ENCODE measurements at places on chromosomes 6 and 20. TPM values are rescaled to one million over a fixed set of nuclear protein-coding genes. Genes with fewer than 3 reads are reported as not detected.

GRCh38 chr20:17594443-17594842, 24.6 kb downstream of the DSTN start:
- no peak for DNase-seq
- H3K27me3 ChIP-seq = no peaks in the 10 kb centered on the region
- peak overlapping the region; percentile 72 for H3K4me3 ChIP-seq

SLC13A3 gene
- total RNA-seq = 7.9 TPM

RAB32 gene
- total RNA-seq = 19.1 TPM

GRCh38 chr6:128882991-128883611, at the start of gene LAMA2:
Gene LAMA2 (plus strand): TSS chr6:128883138. CDS start chr6:128883246, 108 bp downstream.
- peaks cover 28% of the 10 kb centered on the region for H3K27me3 ChIP-seq
- H3K4me3 ChIP-seq = peak within 1 kb of the TSS; percentile 90
- H3K36me3 ChIP-seq = peaks cover under 1% of the 10 kb centered on the region
- peaks cover 7% of the 10 kb centered on the region for H3K4me1 ChIP-seq
- peak; percentile 82 for DNase-seq
- H3K27ac ChIP-seq = peak within 1 kb of the TSS; percentile 64

PROKR2 gene
- total RNA-seq = 5.9 TPM

DNA sequence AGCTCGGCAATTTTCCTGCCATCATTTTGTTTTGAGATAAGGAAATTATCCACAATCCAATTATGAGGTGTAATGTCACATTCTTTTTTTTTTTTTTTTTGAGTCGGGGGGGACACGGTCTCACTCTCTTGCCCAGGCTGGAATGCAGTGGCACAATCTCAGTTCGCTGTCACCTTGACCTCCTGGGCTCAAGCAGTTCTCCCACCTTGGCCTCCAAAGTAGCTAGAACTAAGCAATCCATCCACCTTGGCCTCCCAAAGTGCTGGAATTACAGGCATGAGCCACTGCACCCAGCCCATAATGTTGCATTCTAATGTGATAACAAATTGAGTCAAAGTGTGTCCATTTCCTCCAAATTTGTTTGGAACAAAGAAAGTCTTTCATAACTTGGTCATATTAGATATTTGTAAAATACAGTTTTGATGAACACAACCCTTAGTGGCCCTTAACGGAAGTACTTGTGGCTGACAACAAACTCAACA, 144.1 kb upstream of the AFDN start:
- H3K27ac ChIP-seq = peak overlapping the region; percentile 69
- H3K4me1 ChIP-seq = peaks cover 38% of the 10 kb centered on the region
- peaks cover 56% of the 10 kb centered on the region for H3K27me3 ChIP-seq
- H3K4me3 ChIP-seq = no peak overlapping the region
- DNase-seq = no peak

PMEPA1 gene
- 8.8 TPM for total RNA-seq

SLC35B3 gene
- total RNA-seq = 28.8 TPM

GRCh38 chr20:24366336-24367004, 103.0 kb upstream of the SYNDIG1 start:
- no peak overlapping the region for H3K4me3 ChIP-seq
- H3K36me3 ChIP-seq = no peaks in the 10 kb centered on the region
- no peak for DNase-seq
- peaks cover 13% of the 10 kb centered on the region for H3K27me3 ChIP-seq
- no peaks in the 10 kb centered on the region for H3K4me1 ChIP-seq

SUN5 gene
- not detected for total RNA-seq

PIGT gene
- 70.1 TPM for total RNA-seq

DNA sequence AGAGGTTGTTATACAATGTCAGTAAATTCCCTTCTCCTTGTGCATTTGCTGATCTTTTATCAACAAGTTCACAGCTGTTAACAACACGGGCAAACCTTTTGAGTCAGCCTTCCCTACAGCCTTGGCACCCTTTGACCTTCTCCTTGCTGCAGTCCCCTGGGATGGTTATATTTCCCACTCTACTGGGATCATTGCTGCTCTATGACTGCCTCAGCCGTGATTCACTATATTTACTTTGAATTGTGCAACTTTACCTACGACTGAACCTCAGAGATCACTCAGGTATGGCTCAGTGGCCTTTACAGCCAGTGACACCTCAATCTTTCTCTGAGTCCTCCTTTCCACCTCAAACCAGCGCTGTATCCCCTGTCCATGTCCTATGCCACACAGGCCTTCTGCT, 1293.3 kb downstream of the EPHA7 start:
- DNase-seq = no peak
- H3K27ac ChIP-seq = no peak overlapping the region
- H3K4me1 ChIP-seq = peaks cover 18% of the 10 kb centered on the region

- H3K4me3 ChIP-seq = peak within 1 kb of the TSS; percentile 81
- H3K27me3 ChIP-seq = peaks cover 76% of the 10 kb centered on the region
- H3K4me1 ChIP-seq = no peaks in the 10 kb centered on the region
- no peak within 1 kb of the TSS for H3K27ac ChIP-seq
- H3K36me3 ChIP-seq = no peaks in the 10 kb centered on the region
Observed at GRCh38 chr6:29723262-29723665, at the start of gene HLA-F. Gene HLA-F (plus strand): TSS chr6:29723434. CDS start chr6:29723464, 30 bp downstream.

GRCh38 chr6:13302751-13303667, 25.3 kb downstream of the TBC1D7 start:
- no peak for DNase-seq
- H3K27ac ChIP-seq = no peak overlapping the region
- H3K4me1 ChIP-seq = peaks cover 11% of the 10 kb centered on the region
- peak overlapping the region; percentile 9 for H3K4me3 ChIP-seq
- H3K36me3 ChIP-seq = peaks cover 34% of the 10 kb centered on the region
- no peaks in the 10 kb centered on the region for H3K27me3 ChIP-seq

GRCh38 chr6:108872141-108872557, 23.9 kb downstream of the ARMC2 start:
- no peaks in the 10 kb centered on the region for H3K27me3 ChIP-seq
- peaks cover 32% of the 10 kb centered on the region for H3K4me1 ChIP-seq
- no peak for DNase-seq
- peak overlapping the region; percentile 94 for H3K27ac ChIP-seq
- H3K36me3 ChIP-seq = peaks cover 13% of the 10 kb centered on the region

DNA sequence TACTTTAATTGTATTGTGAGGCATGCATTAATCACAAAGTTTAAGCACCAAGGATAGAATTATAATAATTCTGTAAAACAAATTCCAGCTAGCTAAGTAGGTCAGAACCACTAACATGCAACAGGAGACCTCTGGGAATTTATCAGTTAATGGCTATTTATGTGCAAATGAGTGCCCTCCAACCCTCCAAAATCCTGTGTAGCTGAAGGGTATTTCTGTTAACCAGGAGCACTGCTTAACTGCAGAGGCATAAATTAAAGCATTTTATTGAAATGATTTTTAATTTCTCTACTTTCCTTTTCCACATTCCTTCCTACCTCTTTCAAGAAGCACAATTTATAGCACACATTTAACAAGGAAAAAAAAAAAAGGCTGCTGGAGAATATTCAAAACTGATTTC, 77.0 kb downstream of the MMS22L start:
- H3K27me3 ChIP-seq = no peaks in the 10 kb centered on the region
- H3K4me3 ChIP-seq = no peak overlapping the region
- no peak for DNase-seq
- peaks cover 6% of the 10 kb centered on the region for H3K4me1 ChIP-seq
- H3K27ac ChIP-seq = no peak overlapping the region

GRCh38 chr6:7058250-7058923, 49.4 kb upstream of the RREB1 start:
- no peak for DNase-seq
- H3K4me1 ChIP-seq = peaks cover 6% of the 10 kb centered on the region
- H3K36me3 ChIP-seq = no peaks in the 10 kb centered on the region
- H3K27me3 ChIP-seq = no peaks in the 10 kb centered on the region
- H3K27ac ChIP-seq = peak overlapping the region; percentile 83
- peak overlapping the region; percentile 42 for H3K4me3 ChIP-seq

GRCh38 chr6:110622912-110623578, 146.6 kb upstream of the SLC22A16 start:
- H3K36me3 ChIP-seq = peaks cover 26% of the 10 kb centered on the region
- no peaks in the 10 kb centered on the region for H3K27me3 ChIP-seq
- H3K4me3 ChIP-seq = no peak overlapping the region
- no peak for DNase-seq

DNA sequence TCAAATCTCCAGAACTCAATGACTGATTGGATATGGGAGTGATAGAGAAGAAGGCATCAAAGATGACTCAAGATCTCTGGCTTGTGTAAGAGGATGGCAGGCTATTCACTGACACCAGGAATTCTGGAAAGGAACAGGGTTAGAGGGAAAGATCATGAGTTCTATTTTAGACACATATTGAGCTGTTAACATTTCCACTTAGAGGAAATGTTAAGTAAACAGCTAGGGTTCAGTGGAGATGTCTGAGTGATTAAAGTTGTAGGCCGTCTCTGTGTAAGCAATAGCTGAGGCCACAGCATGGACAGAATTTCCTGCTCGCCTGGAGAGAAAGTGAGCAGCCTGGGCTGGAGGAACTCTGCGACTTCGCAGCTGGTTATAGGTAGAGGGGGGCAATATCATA, 21.0 kb downstream of the ZC3H12D start:
- no peaks in the 10 kb centered on the region for H3K36me3 ChIP-seq
- DNase-seq = no peak
- peaks cover 11% of the 10 kb centered on the region for H3K4me1 ChIP-seq
- H3K27ac ChIP-seq = no peak overlapping the region
- no peak overlapping the region for H3K4me3 ChIP-seq

TFAP2A gene
- 143 TPM for total RNA-seq

DNA sequence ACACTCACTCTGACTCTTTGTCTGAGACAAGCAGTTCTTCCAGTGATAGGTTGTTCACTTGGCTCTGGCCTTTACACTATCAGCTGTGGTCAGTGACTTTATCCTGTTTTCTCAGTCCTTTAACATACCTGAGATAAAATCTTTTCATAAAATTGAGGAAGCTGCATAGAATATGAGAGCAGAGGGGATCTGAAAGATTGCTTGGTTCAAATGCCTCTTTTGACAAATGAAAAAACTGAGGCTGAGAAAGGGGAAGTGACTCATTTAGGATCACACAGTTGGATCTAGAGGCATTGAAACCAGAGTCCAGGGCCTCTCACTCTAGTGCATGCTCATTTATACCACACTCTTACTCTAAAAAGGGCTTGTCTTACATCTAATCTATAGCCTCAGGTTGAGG, 277.0 kb upstream of the TBX18 start:
- no peak for DNase-seq
- H3K27me3 ChIP-seq = peaks cover 3% of the 10 kb centered on the region
- H3K4me1 ChIP-seq = no peaks in the 10 kb centered on the region
- H3K27ac ChIP-seq = no peak overlapping the region
- H3K4me3 ChIP-seq = no peak overlapping the region
- H3K36me3 ChIP-seq = no peaks in the 10 kb centered on the region

- H3K27ac ChIP-seq = peak overlapping the region; percentile 31
- H3K27me3 ChIP-seq = no peaks in the 10 kb centered on the region
- no peak overlapping the region for H3K4me3 ChIP-seq
- DNase-seq = no peak
- peaks cover 2% of the 10 kb centered on the region for H3K4me1 ChIP-seq
Observed at GRCh38 chr6:167013067-167013466, 13.9 kb downstream of the CEP43 start.

DNA sequence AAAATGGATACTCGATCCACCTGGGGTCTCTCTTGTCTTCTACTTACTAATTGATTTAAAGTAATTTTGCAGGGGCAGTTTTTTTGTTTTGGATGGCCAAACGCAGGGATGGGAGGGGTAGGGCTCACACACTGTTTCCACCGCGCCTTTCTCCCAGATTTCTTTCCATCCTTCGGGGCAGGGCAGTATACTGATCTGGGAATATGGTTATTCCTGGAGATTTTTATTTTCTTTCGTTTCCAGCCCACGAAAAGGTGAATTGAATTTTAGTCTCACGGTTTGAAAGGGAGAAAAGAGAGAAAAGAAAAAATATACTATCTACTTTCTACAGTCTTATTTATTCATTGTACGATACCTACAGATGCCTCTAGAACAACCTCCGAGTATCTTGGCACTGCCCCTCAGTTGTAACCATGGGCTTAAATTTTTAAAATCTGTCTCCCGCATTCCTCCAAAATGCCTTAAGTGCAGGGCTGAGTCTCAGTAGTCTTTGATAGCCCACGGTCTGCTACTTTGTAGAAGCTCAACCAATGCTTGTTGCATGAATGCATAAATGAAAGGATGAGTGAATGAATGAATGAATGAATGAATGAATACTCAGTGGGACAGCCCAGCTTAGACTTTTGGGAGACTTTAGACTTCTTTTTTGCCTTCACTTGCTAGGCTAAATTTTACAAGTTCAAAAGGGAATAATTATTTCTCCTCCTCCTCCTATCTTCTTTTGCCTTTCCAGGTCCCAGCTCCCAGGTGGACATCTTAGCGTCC, 18.1 kb upstream of the TRIM27 start:
- H3K4me1 ChIP-seq = peaks cover 28% of the 10 kb centered on the region
- H3K36me3 ChIP-seq = no peaks in the 10 kb centered on the region
- DNase-seq = no peak
- H3K27ac ChIP-seq = peak overlapping the region; percentile 91

DNA sequence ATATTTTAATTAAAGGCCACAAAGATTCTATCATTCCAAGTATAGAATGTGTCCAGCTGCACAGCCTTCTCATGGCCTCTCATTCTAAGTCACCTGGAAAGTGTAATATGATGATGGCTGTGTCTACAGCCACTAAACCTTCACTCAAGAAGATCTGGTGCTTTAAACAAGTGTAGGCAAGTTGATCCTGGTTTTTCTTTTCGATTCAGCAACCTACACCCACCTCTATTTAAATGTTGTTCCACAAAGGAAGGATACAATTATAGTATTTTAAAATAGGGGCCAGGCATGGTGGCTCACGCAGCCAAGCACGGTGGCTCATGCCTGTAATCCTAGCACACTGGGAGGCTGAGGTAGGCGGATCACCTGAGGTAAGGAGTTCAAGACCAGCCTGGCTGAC, 25.5 kb upstream of the DST start:
- H3K4me3 ChIP-seq = no peak overlapping the region
- no peak overlapping the region for H3K27ac ChIP-seq
- H3K4me1 ChIP-seq = peaks cover 15% of the 10 kb centered on the region
- no peaks in the 10 kb centered on the region for H3K36me3 ChIP-seq

- no peaks in the 10 kb centered on the region for H3K27me3 ChIP-seq
- no peaks in the 10 kb centered on the region for H3K36me3 ChIP-seq
- peaks cover 26% of the 10 kb centered on the region for H3K4me1 ChIP-seq
- no peak for DNase-seq
- no peak overlapping the region for H3K27ac ChIP-seq
Observed at GRCh38 chr6:109910571-109910970, 67.5 kb upstream of the GPR6 start.

- peaks cover 15% of the 10 kb centered on the region for H3K4me1 ChIP-seq
- no peak overlapping the region for H3K4me3 ChIP-seq
- no peak for DNase-seq
- H3K36me3 ChIP-seq = no peaks in the 10 kb centered on the region
- H3K27ac ChIP-seq = no peak overlapping the region
Observed at GRCh38 chr6:139316622-139317317, 25.0 kb upstream of the TXLNB start.

DNA sequence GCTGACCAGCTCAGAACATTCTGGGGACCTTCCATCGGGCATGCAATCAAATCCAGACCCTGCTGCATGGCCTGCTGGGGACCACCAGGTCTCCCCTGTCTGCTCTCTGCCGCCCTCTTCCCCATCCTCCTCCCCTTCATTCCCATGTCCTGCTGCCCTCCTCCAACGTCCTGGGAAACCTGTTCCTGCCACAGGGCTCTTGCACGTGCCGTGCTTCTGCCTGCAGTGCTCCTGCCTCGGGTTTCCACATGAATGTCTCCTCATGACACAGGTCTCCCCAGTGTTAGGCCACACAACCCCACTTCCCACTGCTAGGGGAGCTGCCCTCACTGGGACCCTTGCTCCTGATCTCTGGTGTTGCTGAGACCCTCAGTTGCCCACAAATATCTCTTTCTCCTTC, 37.2 kb downstream of the SULF2 start:
- H3K27me3 ChIP-seq = no peaks in the 10 kb centered on the region
- peaks cover 23% of the 10 kb centered on the region for H3K36me3 ChIP-seq
- no peak for DNase-seq
- no peak overlapping the region for H3K4me3 ChIP-seq
- peaks cover 4% of the 10 kb centered on the region for H3K4me1 ChIP-seq
- H3K27ac ChIP-seq = no peak overlapping the region
